ENCODE measurements at places on chromosomes 2 and 18.

DNA sequence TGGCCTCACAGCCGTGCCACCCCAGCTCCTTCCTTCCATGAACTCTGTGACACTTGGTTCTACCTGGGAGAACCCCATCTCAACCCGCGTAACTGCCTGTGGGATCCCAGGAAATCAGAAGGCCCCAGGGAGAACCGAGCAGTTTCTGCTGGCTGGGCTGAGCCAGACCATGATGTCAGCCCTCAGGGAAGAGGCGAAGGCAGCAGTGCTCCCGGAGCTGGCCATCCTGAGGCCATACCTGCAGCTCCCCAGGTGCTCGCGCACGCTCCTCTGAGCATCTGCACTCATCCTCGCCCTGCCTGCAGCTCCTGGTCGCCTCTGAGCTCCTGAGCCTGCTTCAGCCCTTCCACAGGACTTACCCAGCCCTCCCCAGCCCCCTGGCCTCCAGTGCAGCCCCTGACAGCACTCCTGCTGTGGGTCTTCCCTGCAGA lies 186.1 kb downstream of the SEPTIN10 start:
- no peak for DNase-seq

GRCh38 chr2:222859786-222860612 lies 837 bp upstream of the ACSL3 start:
- DNase-seq = peak; percentile 42

GRCh38 chr2:58598171-58598570 lies 357.0 kb upstream of the FANCL start:
- no peak for DNase-seq

DNA sequence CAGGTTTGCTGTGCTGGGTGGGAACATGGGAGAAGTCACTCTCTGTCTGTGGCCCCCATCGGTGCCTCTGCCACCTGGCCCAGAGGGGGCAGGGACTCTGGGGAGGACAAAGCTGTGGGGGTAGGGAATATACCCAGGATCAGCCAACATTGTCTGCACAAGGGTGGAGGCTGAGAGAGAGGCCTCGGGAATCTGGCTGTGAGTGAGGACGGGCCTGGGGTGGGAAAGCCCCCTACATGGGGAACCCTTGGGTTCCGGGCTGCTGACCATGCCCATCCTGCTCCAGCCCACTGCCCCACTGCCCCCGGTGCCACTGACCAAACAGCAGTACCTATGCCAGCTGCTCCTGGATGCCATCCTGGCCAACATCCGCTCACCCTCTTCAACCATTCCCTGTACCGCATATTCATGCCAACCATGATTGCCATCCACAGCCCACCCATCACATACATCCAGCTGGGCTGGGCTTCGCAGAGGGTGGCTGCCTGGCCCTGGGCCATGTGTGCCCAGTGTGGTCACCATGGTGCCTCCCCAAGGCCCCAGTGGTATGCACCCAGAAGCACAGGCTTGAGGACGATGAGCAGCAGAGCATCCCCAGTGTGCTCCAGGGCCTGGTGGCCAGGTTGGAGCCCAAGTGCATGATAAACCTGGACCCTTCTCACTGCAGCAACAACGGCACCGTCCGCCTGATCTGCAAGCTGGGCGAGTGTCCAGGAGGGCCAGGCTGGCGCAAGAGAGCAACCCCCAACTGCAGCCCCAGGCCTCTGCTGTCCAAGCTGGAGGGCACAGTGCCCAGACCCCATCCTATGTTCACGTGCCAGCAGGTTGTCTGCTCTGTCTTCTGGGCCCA lies 6.9 kb upstream of the POTEF start:
- no peak for DNase-seq

DNA sequence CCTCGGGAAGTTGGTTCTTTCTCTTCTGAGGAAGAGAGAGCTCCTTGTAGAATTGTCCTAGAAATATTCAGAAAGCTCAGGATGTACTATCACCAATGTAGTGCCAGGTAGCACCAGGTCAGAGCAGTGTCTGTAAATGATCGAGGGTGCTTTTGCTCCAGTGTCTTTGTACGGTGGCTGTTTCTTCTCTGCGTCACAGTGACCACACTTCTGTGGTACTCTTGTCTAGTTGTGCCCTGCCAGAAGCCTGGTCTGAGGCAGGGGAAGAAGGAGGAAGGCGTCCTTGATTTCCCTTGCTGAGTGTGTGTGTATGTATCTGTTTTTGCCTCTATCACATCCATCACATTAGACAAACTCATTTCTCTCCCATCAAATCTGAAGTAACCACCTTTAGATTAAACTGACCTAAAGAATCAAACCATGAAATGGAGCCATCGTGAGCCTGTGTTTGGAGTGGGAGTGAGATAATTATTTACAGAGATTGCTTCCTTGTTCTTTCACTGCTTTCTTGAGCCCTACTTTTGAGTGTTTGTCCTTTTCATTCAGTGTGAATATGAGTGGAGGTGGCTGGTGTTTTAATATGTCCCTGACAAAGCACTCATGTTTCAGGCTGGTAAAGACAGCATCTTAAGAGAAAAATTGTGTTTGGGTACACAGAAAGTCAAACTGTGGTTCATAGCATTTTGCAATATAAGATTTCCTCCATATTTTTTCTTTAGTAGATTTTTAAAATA lies 97.2 kb downstream of the ACOXL start:
- DNase-seq = no peak

DNA sequence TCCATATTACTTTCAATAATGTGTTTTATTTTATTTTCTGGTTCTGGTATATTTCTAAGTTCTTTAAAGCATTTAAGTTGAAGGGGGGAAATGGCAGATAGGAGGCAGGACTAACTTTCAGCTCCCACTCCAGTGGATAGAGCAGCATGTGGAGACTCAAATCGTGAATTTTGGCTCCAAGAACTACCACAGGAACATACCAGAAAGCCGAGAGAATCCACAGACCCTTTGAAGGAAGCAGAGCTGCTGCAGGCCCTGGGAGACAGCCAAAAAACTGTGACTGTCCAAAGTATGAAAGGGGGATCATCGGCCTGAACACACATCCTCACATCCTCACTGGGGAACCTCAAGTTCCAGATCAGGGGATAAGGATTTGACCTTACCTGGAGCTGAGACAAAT lies 207.6 kb upstream of the VWC2L start:
- DNase-seq = no peak

DNA sequence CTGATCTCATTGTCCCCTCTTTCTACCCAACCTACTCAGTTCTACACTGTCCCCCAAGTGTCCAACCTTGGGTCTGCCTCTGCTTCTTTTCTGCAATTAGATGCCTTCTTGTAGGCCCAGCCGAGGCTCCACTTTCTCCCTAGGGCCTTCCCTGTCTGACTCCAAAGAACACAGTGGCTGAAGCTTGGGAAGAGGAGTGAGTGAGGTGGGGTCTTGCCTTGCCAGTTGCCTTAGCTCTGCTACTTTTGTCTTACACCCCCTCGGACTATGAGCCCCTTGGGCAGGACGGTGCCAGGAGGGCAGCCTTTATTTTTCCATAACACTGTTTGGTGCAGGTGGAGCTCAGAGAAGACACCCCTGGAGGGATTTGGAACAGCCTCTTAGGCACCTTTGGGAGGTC lies 345.1 kb downstream of the CYP26B1 start:
- no peak for DNase-seq

- DNase-seq = no peak
Observed at GRCh38 chr18:46809145-46809544, 52.3 kb upstream of the ST8SIA5 start.

DNA sequence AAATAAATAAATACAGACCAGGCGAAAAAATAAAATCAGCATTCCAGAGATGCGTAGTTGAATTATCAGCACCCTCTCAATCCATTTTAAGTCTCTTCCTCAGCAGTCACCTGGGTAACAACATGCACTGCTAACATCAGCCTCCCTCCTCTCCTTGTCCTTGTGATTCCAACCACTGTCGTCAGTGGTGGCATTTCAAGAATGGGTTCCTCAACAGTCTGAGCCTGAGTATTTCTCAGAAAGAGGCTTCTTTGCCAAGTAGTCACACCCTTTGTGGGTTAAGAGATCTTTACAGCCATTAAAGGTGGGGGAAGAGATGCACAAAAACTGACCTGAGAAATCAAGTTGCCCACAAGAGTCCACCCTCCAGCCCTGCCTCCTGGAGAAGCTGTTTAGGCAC lies 39.0 kb downstream of the NOL10 start:
- DNase-seq = no peak

GRCh38 chr2:98463551-98463971 lies 18.9 kb downstream of the INPP4A start:
- no peak for DNase-seq

- DNase-seq = no peak
Observed at GRCh38 chr2:235506291-235506996, 12.6 kb downstream of the AGAP1 start.

GRCh38 chr18:27109451-27109850 lies 75.7 kb downstream of the CHST9 start:
- DNase-seq = no peak

DNA sequence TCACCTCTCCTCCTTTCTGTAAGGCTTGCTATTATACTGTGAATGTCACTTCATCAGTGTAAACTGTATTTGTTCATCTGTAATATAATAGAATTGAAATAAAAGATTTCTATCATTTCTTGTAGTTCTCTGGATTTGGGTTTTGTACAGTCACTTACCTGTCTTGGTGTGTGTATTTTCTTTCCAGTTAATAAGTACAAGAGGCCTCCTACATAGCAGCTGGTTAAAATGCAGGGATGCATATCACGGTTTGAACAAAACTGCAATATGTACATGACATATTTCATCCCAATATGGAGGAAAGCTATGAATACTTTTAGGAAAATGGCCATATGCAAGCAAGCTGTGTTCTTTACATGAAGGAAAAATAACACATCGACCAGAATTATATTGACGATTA lies 5.4 kb upstream of the STAT1 start:
- no peak for DNase-seq

DNA sequence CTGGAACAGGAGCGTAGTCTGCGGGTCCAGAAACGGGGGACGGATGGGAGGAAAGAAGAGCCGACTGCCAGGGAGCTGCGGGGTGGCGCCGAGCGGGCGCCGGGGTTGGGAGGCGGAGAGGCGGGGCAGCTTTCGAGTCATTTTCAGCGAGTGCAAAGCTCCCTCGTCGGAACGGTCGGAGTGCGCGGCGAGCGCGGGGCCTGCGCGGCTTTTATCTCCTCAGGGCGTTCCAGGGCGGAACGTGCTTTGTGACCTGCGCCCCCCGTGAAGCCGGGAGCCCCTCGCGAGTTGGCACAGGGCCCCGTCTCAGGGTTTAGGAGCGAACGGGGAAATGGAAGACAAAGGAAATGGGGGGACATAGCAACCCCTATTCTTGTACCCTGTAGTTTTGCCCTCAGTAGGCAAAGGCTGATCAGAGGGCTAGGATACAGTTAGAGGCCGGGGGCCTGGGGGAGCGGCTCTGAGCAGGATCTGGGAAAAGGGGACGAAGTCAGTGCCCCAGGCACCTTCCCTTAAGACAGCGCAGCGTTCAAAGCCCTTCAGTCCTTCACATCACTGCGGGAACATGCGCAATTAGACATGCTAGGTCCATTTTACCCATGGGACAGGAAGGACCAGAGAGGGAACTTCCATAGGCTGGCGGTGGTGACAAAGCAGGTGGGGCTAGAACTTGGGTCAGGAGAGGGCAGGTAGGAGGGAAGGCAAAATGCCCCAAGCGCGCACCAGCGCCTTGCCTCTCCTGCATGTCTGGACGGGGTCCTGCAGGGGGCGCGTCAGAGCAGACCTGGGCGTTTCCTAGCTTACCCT lies 60.1 kb upstream of the IL1RL1 start:
- DNase-seq = peak; percentile 35

GRCh38 chr18:62183578-62184195 lies 3.2 kb downstream of the PIGN start:
- DNase-seq = no peak

Measured in tibial artery (tissue), 4 donors.